ENCODE measurements at places on chromosomes 13 and 19.

DNA sequence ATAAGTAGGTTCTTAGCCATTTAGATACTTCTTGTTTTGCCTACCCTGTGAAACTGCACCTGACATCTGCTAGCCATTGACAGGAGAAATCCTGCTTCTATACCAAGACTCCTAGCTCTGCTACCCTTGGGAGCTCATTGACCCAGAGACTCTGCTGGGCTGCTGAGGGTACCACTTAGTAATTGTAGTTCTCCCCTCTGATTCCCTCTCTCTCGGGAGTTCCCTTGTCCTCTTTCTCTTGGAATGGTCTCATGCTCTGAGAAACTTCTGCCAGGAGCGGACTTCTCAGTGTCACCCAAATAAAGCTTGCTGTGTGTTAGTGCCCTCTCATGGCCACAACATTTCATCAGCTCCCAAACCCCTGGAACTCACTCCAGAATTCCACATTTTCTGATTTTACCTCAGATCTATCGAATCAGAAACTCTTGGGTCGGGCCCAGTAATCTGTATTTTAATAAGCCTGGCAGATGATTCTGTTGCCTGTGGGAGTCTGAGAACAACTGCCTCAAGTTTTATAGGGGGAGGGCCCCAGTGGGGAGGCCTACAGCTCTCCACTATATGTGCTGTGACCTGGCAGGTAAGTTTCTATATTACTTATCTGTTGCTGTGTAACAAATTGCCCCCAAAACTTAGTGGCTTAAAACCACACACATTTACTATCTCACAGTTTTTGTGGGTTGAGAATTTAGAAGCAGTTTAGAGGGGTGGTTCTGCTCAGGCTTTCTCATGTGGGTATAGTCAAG, 221.1 kb downstream of the TDRD3 start:
- no peak for DNase-seq

DNA sequence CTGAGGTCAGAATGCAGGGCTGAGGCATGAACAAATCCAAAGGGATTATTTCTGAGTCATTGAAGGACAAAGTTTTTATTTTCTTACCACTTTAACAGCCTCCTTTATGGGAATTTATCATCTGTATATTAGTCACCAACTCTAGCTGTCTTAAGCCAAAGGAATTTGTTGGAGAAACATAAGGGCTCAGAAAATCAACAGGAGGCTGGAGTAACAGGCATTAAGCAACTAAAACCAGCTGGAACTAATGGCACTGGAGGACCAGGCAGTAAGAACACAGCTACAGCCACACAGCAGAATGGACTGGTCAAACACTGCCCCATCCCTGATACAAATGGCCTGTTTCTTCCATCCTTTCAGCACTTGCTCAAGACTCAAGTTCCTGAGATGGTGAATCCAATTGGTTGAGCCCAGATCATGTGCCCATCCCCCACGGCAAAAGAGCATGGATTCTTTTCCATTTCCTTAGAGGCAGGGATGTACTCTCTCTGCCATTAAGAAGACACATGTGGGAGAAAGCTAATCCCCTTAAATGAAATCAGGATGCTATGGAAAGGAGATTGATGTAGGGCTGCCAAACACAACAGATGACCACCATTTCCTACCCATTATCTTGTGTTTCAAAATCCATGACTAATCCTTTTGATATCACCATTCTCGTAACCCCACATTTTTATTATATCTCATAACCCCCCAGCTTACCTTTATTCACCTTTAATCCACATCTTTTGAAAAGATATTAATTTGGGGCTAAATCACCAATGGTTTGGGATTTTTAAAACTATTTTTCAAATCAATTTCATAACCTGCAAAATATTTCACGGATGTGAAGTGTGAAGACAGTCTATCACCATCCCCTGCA, 157.0 kb upstream of the FNDC3A start:
- no peak for DNase-seq

- DNase-seq: no peak
These were observed 4.0 kb upstream of the ERFL start for GRCh38 chr19:41932259-41932719.

- no peak for DNase-seq
These were observed 1252.8 kb downstream of the EFNB2 start for GRCh38 chr13:105282406-105283285.
